ENCODE measurements at places on chromosomes 11 and 22. TPM values are rescaled to one million over a fixed set of nuclear protein-coding genes. Genes with fewer than 3 reads are reported as not detected.

DNA sequence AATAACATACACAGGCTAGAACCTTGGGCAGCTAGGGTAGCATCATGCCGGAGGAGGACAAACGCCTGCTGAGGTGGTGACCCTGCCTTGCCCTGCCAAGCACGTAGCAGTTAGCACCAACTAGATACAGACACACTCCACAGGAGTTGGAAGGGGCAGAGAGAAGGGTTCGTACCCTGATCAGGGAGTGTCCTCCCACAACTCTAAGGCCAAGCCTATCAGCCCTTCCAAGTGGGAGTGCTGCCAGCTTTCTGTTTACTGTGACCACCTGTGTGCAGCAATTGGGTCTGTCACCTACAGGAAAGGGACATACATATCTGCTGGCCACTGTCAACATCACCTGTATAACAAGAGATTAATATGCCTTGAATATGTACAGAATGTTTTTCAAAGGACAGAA, 1.9 kb upstream of the THAP7 start:
- no peak overlapping the region for H3K27ac ChIP-seq
- no peak for DNase-seq
- peaks cover 35% of the 10 kb centered on the region for H3K4me1 ChIP-seq
- H3K4me3 ChIP-seq, result no peak overlapping the region
- H3K27me3 ChIP-seq, result no peaks in the 10 kb centered on the region
- H3K36me3 ChIP-seq, result peaks cover 5% of the 10 kb centered on the region

The PEX26 gene
- total RNA-seq, result 11.9 TPM

The SMC1B gene
- total RNA-seq, result not detected

The PHETA2 gene
- total RNA-seq, result 9.2 TPM

DNA sequence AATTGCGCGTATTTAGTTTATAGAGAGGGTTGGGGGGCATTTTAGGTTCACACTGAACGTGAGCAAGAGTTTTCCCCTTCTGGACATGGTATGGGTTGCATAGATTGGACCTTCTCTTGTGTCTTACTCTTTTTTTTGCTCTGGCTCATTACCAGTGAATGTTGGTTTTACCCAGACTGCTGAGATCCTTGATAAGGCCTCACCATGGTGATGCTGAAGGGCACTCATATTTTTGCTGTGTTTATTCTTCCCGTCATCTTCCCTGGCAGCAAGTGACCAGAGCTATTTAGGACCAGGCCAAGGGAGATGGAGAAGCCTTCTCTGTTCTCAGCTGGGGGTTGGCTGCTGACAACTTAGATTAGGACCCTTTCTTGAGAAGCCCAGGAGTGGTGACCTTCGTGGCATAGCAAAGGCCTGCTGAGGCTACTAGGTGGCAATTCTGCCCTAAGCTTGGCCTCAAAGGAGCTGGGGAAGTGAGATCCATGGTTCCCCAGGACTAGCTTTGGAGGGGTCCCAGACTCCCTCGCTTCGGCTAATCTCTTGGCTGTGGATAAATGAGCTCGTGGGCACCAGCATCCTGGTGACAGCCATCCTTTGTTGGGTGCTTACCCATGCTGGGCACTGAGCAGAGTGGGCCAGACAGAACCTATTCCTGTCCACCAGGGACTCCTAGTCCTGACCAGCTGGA, 47.3 kb downstream of the GRIK4 start:
- DNase-seq, result no peak
- H3K4me1 ChIP-seq, result peaks cover 1% of the 10 kb centered on the region
- H3K36me3 ChIP-seq, result no peaks in the 10 kb centered on the region
- no peaks in the 10 kb centered on the region for H3K27me3 ChIP-seq
- H3K27ac ChIP-seq, result no peak overlapping the region

The HIKESHI gene
- total RNA-seq, result 18.9 TPM

- DNase-seq, result no peak
- no peak overlapping the region for H3K27ac ChIP-seq
- H3K4me1 ChIP-seq, result peaks cover 4% of the 10 kb centered on the region
- H3K4me3 ChIP-seq, result no peak overlapping the region
Observed at GRCh38 chr11:88363648-88364065, 26.1 kb upstream of the CTSC start.

The TECTA gene
- total RNA-seq, result under 0.01 TPM

DNA sequence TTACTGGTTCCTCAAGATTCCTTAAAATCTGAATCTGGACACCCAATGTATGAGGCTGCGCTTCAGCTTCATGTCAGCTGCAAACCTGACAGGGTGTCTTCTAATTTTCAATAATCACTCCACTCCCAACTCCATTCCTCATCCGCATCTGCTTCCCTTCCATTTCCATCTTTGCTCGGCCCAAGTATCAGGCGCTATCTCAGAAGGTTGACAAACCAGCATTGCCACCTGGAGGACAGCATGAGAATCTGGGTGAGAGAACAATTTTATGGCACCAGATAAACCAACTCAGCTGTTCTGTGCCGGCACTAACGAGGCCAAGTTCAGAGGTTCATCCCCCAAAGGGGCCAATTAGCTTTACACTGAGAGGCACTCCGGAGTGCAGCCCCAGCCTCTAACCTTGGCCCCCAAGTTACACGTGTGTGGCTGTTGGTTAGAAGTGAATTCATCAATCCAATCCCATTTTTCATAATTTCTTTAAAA, 79.1 kb upstream of the LMO2 start:
- H3K27ac ChIP-seq, result no peak overlapping the region
- no peak overlapping the region for H3K4me3 ChIP-seq
- no peaks in the 10 kb centered on the region for H3K36me3 ChIP-seq
- H3K27me3 ChIP-seq, result no peaks in the 10 kb centered on the region
- no peaks in the 10 kb centered on the region for H3K4me1 ChIP-seq

- DNase-seq, result no peak
- H3K27me3 ChIP-seq, result no peaks in the 10 kb centered on the region
Observed at GRCh38 chr11:73221996-73222395, 3.9 kb downstream of the P2RY2 start.

The SOX10 gene
- not detected for total RNA-seq

The TNNT3 gene
- 1.6 TPM for total RNA-seq

The MEI1 gene
- total RNA-seq, result not detected

- H3K4me1 ChIP-seq, result no peaks in the 10 kb centered on the region
- no peak for DNase-seq
- H3K27ac ChIP-seq, result no peak overlapping the region
- H3K4me3 ChIP-seq, result no peak overlapping the region
Observed at GRCh38 chr22:45026511-45026910, 16.7 kb upstream of the PHF21B start.

GRCh38 chr22:47113853-47114415, 351.5 kb downstream of the TBC1D22A start:
- no peak overlapping the region for H3K4me3 ChIP-seq
- no peak for DNase-seq
- H3K36me3 ChIP-seq, result no peaks in the 10 kb centered on the region
- peak overlapping the region; percentile 2 for H3K27ac ChIP-seq

DNA sequence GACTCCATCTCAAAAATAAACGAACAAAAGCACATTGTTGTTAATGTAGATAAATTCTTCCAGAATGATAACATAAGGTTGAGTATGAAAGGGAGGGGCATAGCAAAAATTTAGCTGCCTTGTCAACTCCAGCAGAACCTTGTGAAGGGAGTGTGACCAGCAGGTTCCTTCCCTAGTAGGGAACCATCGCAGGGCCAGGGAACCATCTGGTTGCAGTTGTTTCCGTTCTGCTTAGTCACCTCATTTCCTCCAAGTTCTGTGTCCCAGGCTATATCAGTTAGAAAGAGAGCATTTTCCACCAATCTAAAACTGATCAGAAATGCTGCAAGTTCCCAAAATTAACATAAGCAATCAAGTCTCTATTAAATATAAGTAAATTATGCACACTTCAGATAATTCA, 126.7 kb upstream of the BLID start:
- H3K27me3 ChIP-seq, result no peaks in the 10 kb centered on the region
- H3K27ac ChIP-seq, result no peak overlapping the region
- DNase-seq, result no peak
- H3K4me3 ChIP-seq, result no peak overlapping the region
- H3K4me1 ChIP-seq, result peaks cover 10% of the 10 kb centered on the region
- H3K36me3 ChIP-seq, result no peaks in the 10 kb centered on the region

DNA sequence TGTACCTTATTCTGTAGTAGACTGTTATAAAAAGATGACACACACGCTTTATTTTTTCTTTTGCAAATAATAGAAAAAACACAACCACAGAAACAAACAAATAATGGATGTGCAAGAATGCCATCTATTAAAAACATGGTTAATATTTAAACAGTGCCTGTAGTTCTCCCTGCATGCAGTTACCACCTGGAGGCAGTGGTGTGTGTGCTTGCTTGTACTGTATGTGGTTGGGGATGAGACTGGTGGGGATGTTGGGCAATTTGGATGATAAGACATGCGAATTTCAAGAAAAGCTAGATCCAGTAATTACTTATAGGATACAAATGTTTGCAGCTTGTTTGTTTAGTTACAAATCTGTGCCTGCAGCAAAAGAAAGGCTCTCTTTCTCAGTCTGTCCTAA, 3.6 kb downstream of the C11orf87 start:
- H3K4me1 ChIP-seq, result peaks cover 20% of the 10 kb centered on the region

- H3K4me1 ChIP-seq, result peaks cover 79% of the 10 kb centered on the region
- no peak overlapping the region for H3K4me3 ChIP-seq
- H3K27me3 ChIP-seq, result no peaks in the 10 kb centered on the region
- no peaks in the 10 kb centered on the region for H3K36me3 ChIP-seq
Observed at GRCh38 chr22:39294571-39295468, 24.6 kb downstream of the RPL3 start.

The DDX10 gene
- total RNA-seq, result 18.5 TPM

The CELSR1 gene
- total RNA-seq, result 3.6 TPM

The CCDC87 gene
- total RNA-seq, result under 0.01 TPM

DNA sequence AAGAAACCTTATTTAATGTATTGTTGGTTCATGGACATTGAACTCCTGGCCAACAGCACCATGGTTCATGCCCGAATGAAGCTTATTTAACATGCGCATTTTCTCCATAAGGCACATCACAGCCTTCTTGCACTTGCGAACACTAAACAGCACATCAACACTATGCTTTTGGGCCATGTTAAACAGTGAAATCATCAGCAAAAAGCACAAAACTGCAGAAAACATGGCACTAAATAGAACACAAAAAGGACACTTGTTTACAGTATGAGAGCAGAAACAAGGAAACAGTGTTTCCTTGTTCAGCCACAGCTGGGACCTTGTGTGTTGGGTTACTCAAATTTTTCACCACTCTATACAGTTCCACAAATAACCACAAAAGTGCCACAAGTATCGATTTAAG, 122.3 kb downstream of the MSANTD4 start:
- H3K27ac ChIP-seq, result no peak overlapping the region
- no peaks in the 10 kb centered on the region for H3K36me3 ChIP-seq
- no peaks in the 10 kb centered on the region for H3K27me3 ChIP-seq
- DNase-seq, result no peak
- H3K4me3 ChIP-seq, result no peak overlapping the region

DNA sequence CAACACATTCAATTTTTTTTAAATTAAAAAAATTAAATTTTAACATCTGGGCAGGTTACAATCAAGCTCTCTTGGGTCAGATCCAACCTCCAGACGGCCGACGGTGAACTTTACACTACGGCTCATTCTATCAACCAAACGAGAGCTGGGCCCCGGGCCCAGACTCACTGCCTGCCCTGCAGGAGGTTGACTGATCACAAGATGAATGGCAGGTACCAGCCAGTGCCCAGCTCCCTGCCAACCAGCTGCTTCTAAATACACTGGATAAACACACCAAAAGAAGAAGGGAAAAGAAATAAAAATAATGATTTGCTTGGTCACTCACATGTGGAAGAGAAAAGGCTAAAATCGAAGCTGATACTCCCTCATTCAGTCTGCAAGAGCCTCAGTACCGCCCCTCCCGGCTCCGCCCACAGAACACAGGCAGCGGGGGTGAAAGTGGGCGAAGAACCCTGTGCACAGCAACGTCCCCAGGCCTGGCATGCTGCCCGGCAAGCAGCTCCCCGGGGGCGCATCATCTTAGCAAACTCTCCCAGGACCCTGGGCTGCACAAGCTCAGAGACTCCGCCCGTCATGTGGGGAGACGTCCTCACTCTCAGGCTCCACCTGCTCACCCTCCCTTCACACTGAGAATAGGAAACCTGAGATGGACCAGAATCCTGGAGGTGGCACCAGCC, 303.4 kb downstream of the SHANK2 start:
- H3K4me3 ChIP-seq, result no peak overlapping the region
- no peaks in the 10 kb centered on the region for H3K27me3 ChIP-seq
- peak overlapping the region; percentile 46 for H3K27ac ChIP-seq
- DNase-seq, result peak; percentile 57
- peaks cover 14% of the 10 kb centered on the region for H3K4me1 ChIP-seq
- no peaks in the 10 kb centered on the region for H3K36me3 ChIP-seq
